B cell (primary cell): ENCODE measurements at places on chromosomes 2 and 18. TPM values are rescaled to one million over a fixed set of nuclear protein-coding genes. Genes with fewer than 3 reads are reported as not detected.
A peak's percentile ranks its signal among the peaks of the same experiment; 100 is the strongest.

CHRND gene
- total RNA-seq = not detected in 2 replicates

- DNase-seq = no peak
These were observed 98.4 kb upstream of the RNF152 start for GRCh38 chr18:61991201-61991600.

- DNase-seq = peak; percentile 76
These were observed 14.1 kb downstream of the MSGN1 start for GRCh38 chr2:17830053-17831034.

DNA sequence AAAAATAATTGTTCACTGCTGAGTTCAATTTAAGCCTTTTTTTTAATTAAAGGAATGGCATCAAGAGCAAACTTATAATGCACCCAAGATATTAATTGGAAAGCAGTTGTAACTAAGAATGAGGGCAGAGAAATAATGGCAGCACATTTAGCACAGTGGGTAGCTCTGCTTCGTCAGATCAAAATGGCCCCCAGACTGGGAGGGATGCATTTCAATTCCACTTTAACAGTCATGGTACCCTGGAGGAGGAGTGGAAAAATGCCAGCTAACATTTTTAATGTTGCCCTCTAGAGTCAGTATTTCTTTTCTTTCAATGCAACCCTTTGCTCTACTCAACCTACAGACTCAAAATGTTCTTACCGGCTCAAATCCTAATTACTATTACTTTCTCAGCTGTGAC lies 504.8 kb upstream of the SETBP1 start:
- DNase-seq = no peak

DNA sequence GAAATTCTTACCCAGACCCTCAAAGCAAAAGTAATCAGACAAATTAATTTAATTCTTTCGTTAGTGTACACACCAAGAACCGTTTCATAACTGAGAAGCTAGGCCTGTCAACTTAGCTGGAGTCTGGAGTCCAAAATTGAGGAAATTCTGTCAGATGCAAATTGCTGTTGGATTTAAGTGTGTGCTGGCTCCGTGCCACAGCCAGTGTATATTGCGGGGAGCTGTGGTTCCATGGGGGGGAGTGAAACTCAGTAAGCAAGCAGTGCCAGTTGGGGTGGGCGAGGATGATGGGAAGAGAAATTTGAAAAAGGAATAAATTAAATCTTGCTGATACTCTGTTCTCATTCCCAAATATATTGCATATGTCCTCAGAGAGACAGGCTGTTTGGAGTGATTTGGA lies 4.0 kb downstream of the ARPC2 start:
- DNase-seq = no peak

G6PC2 gene
- not detected in 2 replicates for total RNA-seq
